ENCODE measurements at places on chromosomes 6 and 20.
A peak's percentile ranks its signal among the peaks of the same experiment; 100 is the strongest.

DNA sequence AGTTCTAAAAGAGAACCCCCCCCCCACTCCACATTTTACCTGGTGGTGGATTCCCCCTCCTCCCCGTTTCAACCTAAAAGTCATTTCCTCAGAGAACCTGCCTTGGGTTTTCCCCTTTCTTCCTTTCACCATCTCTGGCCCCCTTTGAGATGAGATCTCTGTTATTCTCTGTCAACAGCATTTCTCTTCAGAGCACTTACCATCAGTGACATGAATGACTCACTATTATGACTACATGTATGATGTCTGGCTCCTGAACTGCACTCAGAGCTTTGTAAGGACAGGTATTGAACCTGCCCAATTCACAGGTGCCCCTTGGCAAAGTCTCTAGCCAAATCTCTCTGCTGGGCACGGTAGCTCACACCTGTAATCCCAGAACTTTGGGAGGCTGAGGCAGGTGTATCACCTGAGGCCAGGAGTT is 61.4 kb upstream of the JARID2 start:
- DNase-seq: peak; percentile 69

- no peak for DNase-seq
Observed at GRCh38 chr6:32843331-32843978, 392 bp downstream of the PSMB8 start.

GRCh38 chr20:51560550-51561307 is 18.2 kb upstream of the NFATC2 start:
- no peak for DNase-seq

DNA sequence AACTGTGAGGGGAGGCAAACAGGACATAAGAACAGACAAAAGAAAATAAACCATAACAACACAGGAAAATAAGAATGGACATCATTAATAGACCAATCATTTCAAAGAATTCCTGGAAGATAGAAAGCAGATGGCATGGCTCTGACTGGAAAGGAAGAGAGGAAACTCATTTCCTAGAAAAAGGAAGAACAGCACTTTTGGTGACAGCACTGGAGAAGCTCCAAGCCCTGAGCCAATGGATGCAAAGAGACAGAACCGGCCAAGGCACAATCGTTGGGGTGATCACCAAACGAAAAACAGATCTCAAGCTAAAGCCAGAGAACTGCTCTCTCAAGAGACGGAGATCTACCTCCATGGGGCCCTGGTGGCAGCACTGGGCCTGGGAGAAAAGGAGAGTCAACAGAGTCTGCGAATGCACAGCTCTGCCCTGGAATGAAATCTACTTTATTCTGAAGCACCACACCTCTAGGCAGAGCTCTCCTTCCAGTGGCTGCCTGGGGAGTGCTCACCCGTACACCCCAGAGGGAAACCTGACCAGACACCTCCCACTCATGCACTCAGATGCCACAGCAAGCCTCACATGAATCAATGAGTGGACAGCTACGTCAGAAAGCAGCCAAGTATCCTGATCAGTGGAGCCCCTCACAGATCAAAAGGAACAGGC is 24.2 kb downstream of the KIAA0319 start:
- no peak for DNase-seq

GRCh38 chr20:17304774-17305173 is 77.9 kb downstream of the PCSK2 start:
- DNase-seq: no peak

DNA sequence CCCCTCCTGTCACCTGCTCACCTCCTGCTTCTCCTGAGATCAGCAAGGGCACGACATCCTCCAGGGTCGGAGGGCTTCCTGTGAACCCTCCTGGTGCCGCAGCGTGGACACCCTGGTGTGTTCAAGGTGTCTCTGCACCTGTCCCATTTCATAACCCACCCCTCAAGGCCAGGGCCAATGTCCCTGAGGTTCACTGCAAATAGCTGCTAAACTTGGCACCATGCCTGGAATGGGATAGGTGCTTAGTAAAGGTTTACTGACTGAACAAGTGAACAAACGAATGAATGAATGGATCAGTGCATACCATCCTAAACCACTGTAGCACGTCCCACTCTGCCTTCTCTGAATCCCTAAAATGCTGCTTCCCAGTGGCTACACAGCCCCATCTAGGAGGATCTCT is 35.0 kb downstream of the SIRPA start:
- no peak for DNase-seq

DNA sequence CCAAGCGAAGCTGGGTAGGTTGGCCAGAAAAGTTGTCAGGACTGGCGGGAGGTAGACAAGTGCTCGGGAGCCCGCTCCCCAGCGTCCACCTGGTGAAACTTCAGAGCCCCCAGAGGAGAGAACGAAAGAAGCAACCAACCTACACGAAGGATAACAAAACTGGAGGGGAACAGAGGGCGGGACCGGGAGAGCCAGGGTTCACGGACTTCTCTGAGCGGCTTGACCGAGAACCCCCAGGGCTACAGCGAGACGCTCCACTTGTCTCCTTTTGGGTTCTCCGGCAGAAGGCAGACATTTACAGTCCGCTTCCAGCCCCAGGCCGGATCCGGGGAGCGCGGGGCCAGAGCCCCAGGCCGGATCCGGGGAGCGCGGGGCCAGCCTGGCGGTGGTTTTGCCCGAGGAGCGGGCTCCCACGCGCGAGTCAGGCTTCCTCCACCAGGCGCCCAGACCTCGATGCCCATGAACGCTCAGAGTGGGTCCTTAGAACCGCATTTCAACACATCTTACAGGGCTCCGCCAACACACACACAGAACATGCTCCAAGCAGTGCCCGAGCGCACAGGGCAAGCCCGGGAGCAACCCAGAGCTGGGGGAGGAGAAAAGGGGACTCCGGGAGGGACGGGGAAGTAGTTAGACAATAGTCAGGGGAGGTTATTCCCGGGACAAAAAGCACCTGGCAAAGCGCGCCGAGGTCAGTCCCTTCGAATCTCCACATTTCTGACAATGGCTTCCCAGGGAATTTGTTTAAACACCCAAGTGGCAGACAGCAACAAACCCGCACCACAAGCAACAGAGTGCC is 1.1 kb downstream of the PTPRK start:
- peak; percentile 26 for DNase-seq

DNA sequence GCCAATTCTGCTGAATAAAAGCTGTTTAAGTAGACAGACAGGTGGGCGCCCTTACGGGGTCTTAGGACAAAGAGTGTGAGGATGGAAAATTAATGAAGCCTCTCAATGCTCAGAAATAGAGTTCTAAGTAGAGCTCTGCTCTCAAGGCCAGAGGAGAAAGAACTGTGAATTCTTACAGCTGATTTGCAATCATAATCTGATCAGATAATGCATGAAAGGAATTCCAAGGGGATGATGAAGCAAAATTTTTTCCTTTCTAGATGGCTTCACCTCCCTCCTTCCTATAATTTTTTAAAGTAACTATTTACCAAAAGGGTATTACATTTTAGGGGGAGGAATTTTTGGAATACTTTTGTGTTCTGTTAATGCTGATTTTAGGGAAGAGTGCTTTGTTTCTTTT is 308.1 kb upstream of the HS3ST5 start:
- DNase-seq: no peak

- no peak for DNase-seq
Observed at GRCh38 chr6:69783108-69783507, 13.7 kb downstream of the LMBRD1 start.

- no peak for DNase-seq
Observed at GRCh38 chr6:7239590-7239948, 73.4 kb downstream of the SSR1 start.

GRCh38 chr6:85887461-85887860 is 244.8 kb upstream of the SYNCRIP start:
- no peak for DNase-seq

DNA sequence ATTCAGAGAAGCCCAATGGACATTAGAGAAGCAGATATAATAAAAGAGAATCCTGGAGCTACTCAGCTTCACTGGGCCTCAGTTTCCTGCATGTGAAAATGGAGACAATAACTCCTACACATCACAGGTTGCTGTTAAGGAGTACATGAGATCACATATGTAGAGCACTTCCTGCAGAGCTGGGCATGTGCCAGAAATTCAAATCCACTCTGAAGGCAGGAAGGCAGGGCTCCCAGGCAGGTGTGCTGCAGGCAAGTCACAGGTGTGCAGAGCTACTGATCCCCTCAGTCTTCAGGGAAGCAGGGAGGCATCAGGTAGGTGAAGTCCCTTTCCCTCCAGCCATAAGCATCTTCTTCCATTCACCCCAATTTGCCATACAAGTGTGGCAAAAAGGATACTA is 48.0 kb downstream of the DST start:
- no peak for DNase-seq

- DNase-seq: no peak
Observed at GRCh38 chr6:47631797-47632196, 66.6 kb upstream of the ADGRF4 start.

- DNase-seq: no peak
Observed at GRCh38 chr20:23867152-23867776, 12.3 kb downstream of the CST5 start.

DNA sequence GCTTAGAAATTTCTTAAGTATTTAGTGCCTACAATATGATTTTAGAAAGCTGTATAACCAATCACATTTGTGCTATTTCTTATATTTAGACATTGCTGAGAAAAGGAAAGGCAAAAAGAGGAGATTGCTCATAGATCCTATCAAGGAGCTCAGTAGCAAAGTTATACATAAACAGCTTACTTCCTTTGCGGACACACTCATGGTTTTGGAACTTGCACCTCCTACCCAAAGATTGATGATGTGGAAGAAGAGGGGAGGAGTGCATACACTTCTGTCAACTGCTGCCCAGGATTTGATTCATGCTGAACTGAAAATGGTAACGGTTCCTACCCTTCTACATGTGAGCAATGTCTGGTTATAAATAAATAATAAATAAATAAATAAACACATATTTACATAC is 16.7 kb downstream of the RAD21L1 start:
- no peak for DNase-seq

Data from activated CD4-positive, alpha-beta T cell treated with anti-CD3 and anti-CD28 coated beads, Interleukin-2, Interleukin-4, amounts not matched to agents 100 ng/mL and 50 ng/mL, durations not matched to agents 16 hours and 8 hours (primary cell).